Left ventricle myocardium inferior (tissue), 1 donor: ENCODE measurements at places on chromosomes 3 and 15. TPM values are rescaled to one million over a fixed set of nuclear protein-coding genes. Genes with fewer than 3 reads are reported as not detected.

The SATB1 gene
- total RNA-seq, result 44.3 TPM

The EPHB1 gene
- total RNA-seq, result 1.3 TPM

DNA sequence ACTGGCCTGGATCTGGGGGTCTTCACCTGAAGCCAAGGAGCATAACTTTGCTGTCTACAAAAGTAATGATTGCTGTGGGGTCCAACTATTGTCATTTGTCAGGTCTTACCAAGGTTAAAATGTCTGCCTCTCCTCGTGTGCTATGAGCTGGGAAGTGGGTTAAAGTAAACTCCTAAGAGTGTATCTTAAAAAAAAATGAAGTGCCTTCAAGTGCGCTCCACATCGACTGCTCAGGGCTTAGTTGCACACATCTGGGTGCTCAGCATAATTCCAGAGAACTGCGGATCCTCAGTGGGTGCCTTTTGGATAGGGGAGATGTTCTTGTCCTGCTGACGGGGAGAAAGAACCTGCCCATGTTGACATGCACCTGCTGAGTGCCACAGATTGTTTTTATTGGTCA lies 40.9 kb downstream of the EFCAB12 start:
- DNase-seq, result no peak
- no peak overlapping the region for H3K4me3 ChIP-seq
- H3K27ac ChIP-seq, result peak overlapping the region; percentile 77

- H3K27ac ChIP-seq, result no peak overlapping the region
- no peaks in the 10 kb centered on the region for H3K4me1 ChIP-seq
- H3K4me3 ChIP-seq, result peak overlapping the region; percentile 8
- DNase-seq, result no peak
- no peaks in the 10 kb centered on the region for H3K36me3 ChIP-seq
- peaks cover under 1% of the 10 kb centered on the region for H3K27me3 ChIP-seq
These were observed 429 bp downstream of the CPN2 start for GRCh38 chr3:194350726-194351071.

DNA sequence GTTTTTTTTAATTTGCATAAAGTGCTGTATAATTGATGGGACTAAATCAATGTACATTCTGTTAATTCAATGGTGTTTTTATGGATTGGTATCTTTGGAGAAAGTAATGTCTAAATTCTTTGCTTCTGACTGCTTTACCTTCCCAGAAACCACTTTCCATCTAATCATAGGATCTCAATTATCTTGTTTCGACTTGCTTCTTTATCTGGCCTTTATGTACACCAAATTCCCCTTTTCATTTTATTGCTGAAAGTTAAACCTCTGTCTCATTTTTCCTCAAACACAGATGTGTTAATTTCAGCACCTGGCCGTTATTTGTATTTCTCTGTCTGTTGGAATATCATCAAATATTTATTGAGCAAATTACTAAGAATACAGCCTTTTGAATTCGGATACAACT lies 287.3 kb upstream of the GBE1 start:
- H3K36me3 ChIP-seq, result no peaks in the 10 kb centered on the region
- no peaks in the 10 kb centered on the region for H3K4me1 ChIP-seq
- H3K27ac ChIP-seq, result no peak overlapping the region
- DNase-seq, result no peak

DNA sequence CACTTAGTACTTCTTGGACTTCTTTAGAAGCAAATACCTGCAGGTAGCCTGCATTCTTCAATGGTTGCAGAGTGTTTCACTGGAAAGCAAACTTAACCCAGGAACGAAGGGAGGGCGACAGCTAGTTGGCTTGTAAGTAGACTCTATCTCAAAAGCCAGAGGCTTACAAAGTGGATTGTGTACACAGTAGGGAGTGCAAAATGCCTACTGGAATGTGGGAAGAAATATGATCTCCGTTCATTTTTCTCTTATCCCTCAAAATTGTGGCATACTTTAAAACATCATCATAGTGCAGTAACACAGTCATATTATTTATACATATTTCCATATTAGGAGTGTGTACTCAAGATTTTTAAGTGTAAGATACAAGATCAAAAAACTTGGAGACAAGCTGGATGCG lies 155.7 kb downstream of the LIPC start:
- no peaks in the 10 kb centered on the region for H3K27me3 ChIP-seq
- no peaks in the 10 kb centered on the region for H3K36me3 ChIP-seq
- H3K4me1 ChIP-seq, result peaks cover 14% of the 10 kb centered on the region
- DNase-seq, result no peak
- H3K4me3 ChIP-seq, result no peak overlapping the region

DNA sequence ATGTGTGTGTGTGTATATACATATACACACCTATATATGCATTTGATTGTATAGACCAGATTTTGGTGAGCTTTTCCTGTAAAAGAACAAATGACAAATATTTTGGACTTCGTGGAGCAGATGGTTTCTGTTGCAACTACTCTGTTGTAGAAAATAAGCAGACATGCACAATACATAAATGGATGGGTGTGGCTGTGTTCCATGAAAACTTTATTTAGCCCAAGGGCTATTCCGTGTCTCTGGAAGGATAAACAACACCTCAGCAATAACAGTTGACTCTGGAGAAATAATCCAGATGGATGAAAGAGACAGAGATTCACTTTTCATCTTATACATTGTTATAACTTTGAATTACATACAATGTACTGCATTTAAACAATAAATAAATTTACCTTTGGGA lies 441.4 kb downstream of the CNTN3 start:
- H3K4me1 ChIP-seq, result no peaks in the 10 kb centered on the region
- no peak for DNase-seq
- H3K27me3 ChIP-seq, result no peaks in the 10 kb centered on the region
- H3K4me3 ChIP-seq, result no peak overlapping the region

GRCh38 chr3:120407508-120408287 lies 43.1 kb downstream of the FSTL1 start:
- H3K36me3 ChIP-seq, result peaks cover 99% of the 10 kb centered on the region
- H3K4me3 ChIP-seq, result no peak overlapping the region

DNA sequence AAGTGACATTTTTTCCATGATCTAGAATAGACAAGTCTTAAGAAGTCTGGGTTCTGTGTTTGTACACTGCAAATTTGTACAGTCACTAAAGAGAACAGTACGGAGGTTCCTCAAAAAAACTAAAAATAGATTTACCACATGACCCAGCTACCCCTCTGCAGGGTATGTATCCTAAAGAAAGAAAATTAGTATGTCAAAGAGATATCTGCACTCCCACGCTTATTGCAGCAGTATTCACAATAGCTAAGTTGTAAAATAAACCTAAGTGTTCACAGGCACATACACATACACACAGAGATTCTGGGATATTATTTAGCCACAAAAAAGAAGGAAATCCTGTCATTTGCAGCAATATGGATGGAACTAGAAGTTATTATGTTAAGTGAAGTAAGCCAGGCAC lies 120.4 kb downstream of the ZIC1 start:
- no peaks in the 10 kb centered on the region for H3K4me1 ChIP-seq
- no peaks in the 10 kb centered on the region for H3K36me3 ChIP-seq
- DNase-seq, result no peak

GRCh38 chr3:55487381-55488241 lies 505 bp upstream of the WNT5A start:
- H3K27me3 ChIP-seq, result peaks cover 95% of the 10 kb centered on the region
- peak overlapping the region; percentile 78 for H3K4me3 ChIP-seq
- peak overlapping the region; percentile 74 for H3K27ac ChIP-seq
- no peaks in the 10 kb centered on the region for H3K36me3 ChIP-seq
